SJSA1 (cell line): ENCODE measurements at places on chromosomes 3 and 15. TPM values are rescaled to one million over a fixed set of nuclear protein-coding genes. Genes with fewer than 3 reads are reported as not detected.
A peak's percentile ranks its signal among the peaks of the same experiment; 100 is the strongest.

ESYT3 gene
- 0.06 and 0.76 TPM in 2 replicates for total RNA-seq

ANXA2 gene
- 3,394 and 3,434 TPM in 2 replicates for total RNA-seq

CCDC80 gene
- 58.4 and 74.8 TPM in 2 replicates for total RNA-seq

FSTL1 gene
- 1,346 and 1,532 TPM in 2 replicates for total RNA-seq

C3orf22 gene
- not detected in 2 replicates for total RNA-seq

LRRC31 gene
- total RNA-seq = not detected in 2 replicates

OIP5 gene
- total RNA-seq = 31.1 and 43.4 TPM in 2 replicates

PLA2G4D gene
- total RNA-seq = not detected in 2 replicates

LRRC34 gene
- not detected in 2 replicates for total RNA-seq

LRRC49 gene
- 5.1 and 12.1 TPM in 2 replicates for total RNA-seq

DNA sequence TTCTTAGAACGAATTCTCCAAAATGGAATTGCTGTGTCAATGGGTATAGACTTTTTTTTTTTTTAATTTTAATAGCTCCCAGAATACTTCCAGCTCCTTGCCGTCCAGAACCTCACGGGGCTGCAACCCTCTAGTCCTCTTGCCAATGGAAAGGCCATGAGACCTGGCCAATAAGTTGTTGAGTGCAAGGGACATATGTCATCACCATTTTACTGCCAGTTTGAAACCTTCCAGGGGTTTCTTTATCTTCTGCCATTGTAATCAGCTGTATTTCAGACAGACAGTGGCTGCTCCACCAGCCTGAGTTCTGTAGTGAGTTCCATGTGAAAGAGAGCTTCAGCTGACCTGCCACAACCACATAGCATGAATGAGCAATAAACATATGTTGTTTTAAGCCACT lies 95.0 kb upstream of the PTPRG start:
- DNase-seq = no peak

DNA sequence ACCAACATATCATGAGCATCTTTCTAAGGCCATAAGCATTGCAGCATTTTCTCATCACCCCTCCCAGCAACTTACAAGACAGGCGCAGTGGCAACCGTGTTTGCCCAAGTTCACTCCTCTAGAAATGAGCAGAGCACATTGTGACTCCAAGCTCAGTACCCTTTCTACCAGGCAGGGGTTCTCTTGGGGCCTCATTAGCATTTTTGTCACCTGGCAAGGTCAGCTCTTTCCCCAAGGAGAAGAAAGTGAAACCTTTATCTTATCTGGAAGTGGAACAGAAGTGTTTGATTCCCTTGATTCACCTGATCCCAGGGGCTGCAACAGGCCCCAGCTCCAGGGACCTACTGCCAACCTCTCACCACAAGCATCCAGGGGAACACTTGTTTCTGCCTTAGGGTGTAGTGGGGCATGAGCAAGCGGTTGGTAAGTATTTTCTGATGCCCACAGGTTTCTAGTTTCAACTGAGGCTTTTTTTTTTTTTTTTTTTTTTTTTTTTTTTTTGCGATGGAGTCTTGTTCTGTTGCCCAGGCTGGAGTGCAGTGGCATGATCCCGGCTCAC lies 44.0 kb upstream of the HERC1 start:
- DNase-seq = no peak

GRCh38 chr3:73801444-73801843 lies 176.7 kb upstream of the PDZRN3 start:
- no peak for DNase-seq

- no peak for DNase-seq
These were observed 391.5 kb downstream of the RAP2B start for GRCh38 chr3:153553605-153553945.

DNA sequence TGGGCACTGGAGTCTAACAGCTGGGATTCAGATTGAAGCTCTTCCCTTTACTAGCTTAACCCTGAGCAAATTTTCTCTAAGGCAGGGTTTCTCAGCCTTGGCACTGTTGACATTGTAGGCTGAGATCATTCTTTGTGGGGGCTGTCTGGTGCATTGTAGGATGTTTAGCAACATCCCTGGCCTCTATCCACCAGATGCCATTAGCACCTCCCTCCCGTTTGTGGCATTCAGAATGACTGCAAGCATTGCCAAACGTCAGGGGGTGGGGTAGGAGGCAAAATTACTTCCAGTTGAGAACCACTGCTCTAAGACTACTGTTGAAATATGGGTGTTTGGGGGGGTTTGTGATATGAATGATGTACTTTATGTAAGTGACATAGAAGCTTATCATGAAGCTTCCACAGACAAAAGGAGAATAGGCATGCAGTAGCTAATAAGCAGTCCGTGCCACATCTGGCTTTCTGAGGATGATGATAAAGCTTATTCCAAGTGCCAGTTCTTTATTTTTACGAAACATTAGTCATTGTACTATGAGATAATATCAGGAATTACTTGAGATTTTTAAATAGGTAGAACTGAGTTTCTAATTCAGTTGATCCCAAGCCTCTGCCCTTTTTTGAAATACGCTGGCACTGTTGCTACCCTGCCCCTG lies 39.3 kb downstream of the NKIRAS1 start:
- peak; percentile 47 for DNase-seq

- DNase-seq = peak; percentile 49
These were observed 1.7 kb downstream of the CLRN1 start for GRCh38 chr3:150970665-150971324.

DNA sequence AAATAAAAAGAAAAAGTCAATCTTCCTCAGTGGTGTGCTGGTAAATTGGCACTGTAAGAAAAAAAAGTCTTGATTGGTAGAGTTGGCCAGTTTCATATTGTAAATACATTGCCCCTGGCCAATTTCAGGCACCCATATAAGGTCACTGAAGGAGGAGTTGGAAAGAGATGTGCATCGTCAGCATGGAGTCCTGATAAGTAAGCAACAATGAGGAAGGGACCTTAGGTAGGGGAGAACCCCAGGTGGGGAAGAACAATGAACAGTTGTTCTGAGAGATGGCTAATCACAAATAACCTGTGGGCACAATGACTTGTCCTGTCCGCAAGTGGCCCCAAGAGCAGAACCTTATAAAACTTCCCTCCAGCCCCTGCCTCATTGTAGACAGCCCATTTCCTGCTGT lies 8.6 kb upstream of the CYP8B1 start:
- no peak for DNase-seq

- DNase-seq = peak; percentile 22
These were observed 136.8 kb upstream of the PLXNA1 start for GRCh38 chr3:126845920-126846715.

DNA sequence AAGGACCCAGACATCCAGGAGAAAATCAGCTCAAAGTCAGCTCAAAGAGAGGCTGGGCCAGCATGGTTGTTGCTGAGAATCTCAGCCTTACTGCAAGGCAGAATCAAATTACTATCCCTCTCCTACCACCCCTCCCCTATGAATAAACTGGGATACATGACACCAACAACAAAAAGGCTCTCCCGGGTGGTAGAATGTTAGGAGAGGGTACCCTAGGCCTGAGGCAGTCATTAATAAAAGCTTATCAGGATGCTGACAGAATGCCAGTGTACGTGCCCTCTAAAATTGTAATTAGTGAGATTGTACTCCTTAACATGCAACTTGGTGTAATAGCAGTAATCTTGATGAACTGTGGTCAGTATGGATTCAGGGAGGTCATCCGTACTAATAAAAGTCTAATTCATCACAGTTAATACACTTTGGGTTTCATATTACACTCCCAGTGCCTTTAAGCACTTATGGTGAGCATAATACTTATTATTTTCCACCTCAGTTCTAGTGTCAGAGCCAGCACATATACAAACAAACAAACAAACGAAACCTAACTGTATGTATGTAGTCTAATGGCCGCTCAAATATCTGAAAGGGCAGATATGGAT lies 76.5 kb downstream of the B3GALNT1 start:
- DNase-seq = no peak

- no peak for DNase-seq
These were observed 81.7 kb downstream of the CEP63 start for GRCh38 chr3:134567605-134568004.

DNA sequence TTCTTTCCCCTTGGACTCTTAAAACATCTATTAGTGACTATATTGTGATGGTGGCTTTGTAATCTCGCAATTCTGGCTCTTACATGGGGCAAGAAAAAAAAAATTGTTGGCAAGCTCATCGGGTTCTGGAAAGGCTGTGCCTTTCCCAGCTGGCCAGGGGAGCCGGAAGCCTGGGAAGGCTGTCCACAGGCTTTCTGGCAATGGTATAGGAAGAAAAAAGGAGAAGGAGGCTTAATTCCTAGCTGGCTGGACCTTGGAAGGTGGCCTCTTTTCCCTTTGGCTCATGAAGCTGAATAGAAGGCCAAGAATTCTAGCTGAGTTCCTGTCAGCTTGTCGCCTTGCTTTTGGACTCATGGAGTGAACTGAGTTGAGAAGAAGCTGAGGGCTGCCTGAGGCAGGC lies 243.5 kb upstream of the SEMA6D start:
- DNase-seq = no peak

- no peak for DNase-seq
These were observed 594.8 kb downstream of the MAGI1 start for GRCh38 chr3:65443739-65444446.

DNA sequence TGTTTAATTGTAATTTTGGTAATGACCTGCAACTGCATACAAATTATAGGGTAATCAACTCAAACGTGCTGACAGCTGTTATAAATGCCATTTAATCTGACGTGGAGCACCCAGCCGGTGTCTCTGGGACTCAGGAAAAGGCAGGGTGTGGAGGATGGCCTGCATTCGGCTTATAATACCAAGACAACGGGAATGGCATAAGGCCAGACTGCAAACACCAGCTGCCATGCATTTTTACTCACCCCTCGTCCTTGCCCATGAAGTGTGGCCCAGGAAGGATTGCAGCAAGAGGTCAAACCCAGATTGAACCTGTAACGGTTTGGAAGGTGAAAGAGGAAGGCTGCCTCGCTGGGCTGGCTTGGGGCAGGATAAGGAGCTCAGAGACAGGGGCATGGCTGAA lies 96.4 kb downstream of the WNT7A start:
- DNase-seq = no peak

DNA sequence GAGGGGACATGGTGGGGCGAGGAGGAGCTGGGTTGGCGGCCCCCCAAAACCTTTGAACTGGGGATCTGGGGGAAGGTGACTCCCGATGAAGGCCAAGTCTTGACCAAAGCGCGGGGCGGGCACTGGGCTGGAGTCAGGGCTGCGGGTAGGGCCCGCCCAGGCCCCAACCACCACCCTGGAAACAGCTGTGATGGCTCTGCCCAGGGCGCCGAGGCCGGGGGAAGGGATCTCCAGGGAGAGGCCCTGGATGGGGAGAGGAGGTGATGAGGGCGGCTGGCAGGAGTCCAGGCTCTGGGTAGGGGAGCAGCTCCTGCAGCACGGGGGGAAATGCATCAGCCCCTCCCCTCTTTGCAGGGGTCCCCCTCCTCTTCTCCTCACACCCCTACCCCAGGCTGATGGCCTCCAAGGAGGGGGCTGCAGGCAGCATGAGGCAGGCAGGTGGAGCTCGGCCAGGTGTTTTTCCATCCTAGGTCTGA lies 5.9 kb upstream of the C15orf39 start:
- no peak for DNase-seq

- DNase-seq = no peak
These were observed 817.6 kb upstream of the CFAP20DC start for GRCh38 chr3:59867185-59868002.

DNA sequence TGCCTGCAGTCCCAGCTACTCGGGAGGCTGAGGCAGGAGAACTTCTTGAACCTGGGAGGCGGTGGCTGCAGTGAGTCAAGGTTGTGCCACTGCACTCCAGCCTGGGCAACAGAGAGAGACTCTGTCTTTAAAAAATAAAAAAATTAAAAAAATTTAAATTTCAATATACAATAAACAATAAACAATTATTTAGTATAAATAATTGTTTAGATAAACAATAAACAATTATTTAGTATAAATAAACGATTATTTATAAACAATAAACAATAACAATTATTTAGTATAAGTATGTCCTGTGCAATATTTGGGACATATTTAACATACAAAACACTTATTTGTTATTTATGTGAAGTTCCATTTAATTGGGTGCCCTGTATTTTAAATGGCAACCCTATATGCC lies 119.6 kb downstream of the XXYLT1 start:
- no peak for DNase-seq

DNA sequence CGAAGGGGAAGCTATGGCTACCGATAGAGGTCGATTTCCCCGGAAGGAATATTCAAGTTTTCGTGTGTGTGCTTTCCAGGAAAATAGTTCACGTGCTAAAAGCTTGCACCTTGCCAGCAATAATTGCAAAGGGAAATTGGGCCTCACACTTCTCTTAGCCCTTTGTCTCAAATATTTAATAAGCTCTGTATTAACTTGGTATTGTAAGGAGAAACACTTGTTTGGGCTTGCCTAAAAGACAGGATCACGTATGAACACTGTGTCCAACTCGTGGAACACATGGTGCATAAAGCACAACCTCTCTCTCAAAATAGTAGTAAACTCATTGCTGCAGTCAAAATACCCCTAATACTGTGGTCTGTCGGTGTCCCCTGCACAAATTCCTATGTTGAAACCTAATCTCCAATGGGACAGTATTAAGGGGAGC lies 352 bp upstream of the TMF1 start:
- DNase-seq = no peak

DNA sequence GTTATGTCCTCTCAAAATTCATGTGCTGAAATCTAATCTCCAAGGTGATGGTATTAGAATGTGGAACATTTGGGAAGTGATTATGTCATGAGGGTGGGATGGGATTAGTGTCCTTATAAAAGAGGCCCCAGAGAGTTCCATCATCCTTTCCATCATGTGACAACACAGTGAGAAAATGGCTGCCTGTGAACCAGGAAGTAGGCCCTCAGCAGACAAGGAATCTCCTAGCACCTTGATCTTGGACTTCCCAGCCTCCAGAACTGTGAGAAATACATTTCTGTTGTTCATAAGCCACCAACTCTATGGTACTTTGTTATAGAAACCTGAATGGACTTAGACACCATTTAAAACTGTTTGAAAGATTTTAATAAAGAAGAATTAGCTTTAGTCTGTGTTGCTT lies 20.8 kb downstream of the SUCNR1 start:
- DNase-seq = no peak

GRCh38 chr15:71551566-71551965 lies 258.8 kb upstream of the NR2E3 start:
- no peak for DNase-seq

- DNase-seq = no peak
These were observed 163.3 kb downstream of the OR4M2 start for GRCh38 chr15:22243440-22244130.

- no peak for DNase-seq
These were observed 177.3 kb upstream of the NAALADL2 start for GRCh38 chr3:174681784-174682183.

GRCh38 chr3:194570898-194571297 lies 62.3 kb downstream of the TMEM44 start:
- no peak for DNase-seq

GRCh38 chr15:78301326-78301725 lies 1.9 kb upstream of the SKIC8 start:
- DNase-seq = no peak
